ENCODE measurements at places on chromosomes 5 and 9.

DNA sequence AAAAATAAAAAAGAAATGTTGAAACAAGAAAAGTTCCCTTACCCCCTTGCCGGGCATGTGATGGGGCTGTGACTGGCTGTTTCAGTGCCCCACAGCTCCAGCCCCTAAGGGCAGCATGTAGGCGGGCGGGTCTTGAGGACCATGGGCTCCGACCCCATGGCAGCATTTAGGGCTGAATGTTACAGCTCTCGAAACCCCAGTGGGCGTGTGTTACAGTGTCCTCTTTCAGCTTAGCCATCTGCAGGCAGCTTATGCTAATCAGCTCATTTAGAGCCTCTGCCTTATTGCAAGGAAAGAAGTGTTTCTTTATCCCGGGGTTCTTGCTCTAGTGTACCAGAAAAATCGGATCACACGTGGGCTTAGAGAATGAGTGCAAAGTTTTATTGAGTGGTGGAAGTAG, 497.4 kb upstream of the CYLC2 start:
- DNase-seq = no peak

DNA sequence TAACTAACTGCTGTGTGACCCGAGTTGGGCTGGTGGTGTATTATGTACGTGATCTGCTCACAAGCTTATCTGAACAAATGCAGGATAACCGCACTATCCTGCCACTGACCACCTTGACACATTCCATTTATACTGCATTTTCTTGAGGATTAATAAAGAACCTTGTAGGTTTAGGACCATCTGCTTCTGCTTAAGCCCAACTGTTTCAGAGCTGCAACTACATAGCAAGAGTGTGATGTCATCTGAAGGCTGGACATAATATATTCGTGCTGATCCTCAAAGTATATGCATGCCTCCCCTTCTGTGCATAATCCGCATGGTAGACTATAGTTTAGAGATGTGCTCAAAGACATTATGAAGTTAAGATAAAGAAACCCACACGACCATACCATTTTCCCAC, 435.9 kb downstream of the BNC2 start:
- DNase-seq = peak; percentile 94

DNA sequence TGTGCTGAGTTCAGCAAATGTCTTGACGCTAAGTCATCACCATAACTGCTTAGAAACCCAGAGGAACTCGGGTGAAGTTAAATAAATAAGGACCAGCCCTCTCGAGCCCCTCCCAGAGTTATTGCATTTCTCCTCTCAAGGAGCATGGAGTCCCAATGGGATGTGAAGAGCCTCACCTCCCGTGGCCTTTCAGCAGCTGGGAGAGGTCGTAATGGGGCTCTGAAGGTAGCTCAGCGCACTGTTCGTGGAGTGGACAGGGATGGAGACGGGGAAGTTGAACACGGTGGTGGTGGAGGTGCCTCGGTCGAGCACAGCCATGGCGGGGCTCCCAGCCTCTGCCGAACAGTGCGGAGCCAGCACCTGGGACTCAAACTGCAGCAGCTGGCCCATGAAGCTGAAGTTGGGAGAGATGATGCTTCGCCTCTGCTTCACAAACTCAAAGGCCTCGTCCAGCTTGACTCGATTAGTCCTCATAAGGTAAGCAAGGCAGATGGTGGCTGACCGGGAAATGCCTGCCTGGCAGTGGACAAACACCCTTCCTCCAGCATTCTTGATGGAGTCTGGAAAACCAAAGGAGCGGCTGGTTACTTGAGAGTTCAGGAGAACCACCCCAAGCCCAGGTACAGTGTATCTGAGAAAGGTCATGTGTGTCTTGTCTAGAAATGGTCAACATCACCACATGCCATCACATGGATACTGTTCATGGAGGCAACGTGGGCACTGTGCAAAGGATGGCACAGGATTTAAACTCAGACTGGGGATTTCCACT, 2.2 kb downstream of the DUSP1 start:
- DNase-seq = peak; percentile 62

DNA sequence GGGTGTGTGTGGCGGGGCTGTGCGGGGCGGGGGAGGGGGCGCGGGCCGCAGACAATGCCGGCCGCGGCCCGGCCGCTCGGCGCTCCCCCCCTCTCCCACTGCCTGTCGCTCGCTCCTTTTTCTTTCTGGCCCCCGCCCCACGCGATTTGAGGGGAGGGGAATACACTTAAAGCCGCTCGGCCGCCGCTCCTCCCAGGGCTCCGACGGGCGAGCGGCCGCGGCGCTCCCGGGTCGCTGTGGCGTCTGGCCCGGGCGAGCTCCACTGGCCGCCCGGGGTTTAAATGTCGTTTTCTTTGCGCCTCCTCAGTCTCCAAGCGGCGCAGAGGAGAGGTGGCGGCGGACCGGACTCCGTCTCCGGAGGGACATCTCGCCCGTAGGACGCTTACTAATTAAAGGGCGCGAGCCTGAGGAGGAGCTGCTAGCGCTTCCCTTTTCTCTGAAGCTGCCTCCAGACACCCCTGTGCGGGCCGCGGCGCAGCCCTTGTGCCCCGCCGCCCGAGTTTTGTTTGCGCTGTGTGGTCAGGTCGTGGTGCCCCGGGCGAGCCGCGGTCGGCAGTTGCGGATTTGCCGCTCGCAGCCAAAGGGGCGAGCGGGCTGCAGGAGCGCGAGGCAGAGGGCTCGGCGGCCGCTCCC, 1.4 kb downstream of the ZSWIM6 start:
- no peak for DNase-seq

DNA sequence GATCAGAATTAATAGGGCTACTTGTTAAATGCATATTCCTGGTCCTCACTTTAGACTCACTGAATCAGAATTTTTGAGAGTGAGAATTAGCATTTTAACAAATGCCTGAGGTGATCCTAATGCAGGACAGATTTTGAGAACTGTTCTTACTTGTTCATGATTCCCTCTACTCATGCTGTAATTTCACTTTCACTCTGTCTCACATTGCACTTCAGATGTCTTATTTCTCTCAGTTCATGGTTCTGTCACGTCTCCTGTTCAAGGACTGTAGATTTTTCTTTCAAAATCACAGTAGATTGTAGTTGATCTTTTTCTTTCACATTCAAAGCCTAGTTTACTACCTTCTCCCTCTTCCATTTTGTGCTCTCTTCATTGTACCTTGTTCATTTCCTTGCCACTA, 54.3 kb downstream of the ADGRV1 start:
- no peak for DNase-seq

- DNase-seq = no peak
These were observed 31.2 kb upstream of the CDK5RAP2 start for GRCh38 chr9:120610975-120611689.

- DNase-seq = peak; percentile 70
These were observed 547.2 kb downstream of the LRRC70 start for GRCh38 chr5:63125862-63126261.

DNA sequence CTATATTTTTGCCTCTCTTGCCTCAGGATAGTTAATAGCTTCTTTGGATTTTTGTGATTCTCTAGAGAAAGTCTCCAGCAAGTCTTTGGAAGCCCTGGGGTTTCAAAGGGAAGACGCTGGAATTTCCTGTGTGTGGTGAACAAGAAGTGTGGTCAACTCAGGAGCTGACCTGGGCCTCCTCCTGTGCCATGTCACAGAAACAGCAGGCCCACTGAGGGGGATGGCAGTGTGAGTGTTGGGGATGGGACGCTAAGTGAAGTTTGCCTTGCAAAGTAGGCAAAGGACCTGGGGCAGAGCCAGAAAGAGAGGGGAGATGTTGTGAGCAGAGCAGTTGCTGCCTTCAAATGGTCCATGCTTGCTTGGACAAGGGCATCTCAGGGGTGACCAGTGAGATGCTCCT, 226.3 kb downstream of the DMRT2 start:
- DNase-seq = no peak

DNA sequence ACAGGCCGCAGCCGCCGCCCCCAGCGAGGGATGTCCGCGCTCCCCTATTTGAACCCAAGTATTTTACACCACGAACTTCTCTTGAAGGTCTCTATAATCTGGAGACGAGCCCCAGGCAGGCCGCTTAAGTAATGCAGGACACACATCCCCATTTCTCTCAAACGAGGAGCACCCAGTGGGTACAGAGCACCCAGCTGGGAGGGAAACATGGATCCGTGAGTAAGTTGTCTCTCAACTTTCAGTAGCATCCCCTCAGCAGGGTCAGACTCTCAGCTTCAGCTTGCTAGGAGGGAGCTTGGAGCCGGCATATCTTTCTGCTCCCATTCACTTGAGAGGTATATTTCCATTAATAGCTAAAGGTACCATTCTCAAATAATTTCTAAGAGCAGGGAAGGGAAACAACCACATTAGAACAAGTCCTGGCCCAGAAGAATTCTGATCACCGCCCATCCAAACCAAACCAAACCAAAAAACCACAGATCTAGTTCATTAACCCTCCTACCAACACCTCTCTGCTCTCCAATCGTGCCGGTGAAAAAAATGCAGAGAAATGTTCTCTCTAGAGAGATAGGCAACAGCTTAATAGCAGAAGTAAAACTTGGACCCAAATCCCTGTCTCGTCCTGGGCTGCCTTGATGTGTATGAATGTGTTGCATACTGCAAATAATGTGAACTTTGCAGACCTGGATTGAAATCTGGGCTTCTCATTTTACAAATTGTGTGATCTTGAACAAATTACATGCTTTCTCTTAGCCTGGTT, 910 bp downstream of the TDRD7 start:
- no peak for DNase-seq

GRCh38 chr5:55231029-55231918, 2.1 kb downstream of the CCNO start:
- no peak for DNase-seq

GRCh38 chr9:87792831-87793288, 66.9 kb downstream of the CTSL start:
- DNase-seq = peak; percentile 12

- no peak for DNase-seq
These were observed 96.8 kb upstream of the TAS2R1 start for GRCh38 chr5:9726931-9727330.

GRCh38 chr5:54309276-54309675, 1.1 kb downstream of the ARL15 start:
- no peak for DNase-seq

DNA sequence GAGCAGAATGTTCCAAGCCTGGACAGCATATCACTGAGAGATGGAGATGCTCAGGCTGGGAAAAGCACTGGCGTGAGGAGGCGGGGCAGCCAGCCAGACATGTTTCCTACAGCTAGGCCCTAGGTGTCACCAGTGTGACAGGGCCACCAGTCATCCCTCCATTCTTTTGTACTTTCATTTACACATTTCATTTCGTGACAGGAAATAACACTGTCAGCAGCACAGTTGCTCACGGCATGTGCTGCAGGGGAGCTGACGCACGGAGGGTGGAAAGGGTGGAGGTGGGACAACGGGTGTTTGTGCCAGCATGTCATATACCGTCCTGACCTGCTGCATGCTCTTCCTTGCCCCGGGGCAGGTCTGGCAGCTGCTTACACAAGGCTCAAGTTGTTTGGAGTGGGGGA, 14.8 kb upstream of the CEMIP2 start:
- no peak for DNase-seq

- peak; percentile 15 for DNase-seq
These were observed 25.8 kb downstream of the KLHL3 start for GRCh38 chr5:137710086-137710485.

- DNase-seq = no peak
These were observed 22.0 kb downstream of the HSD17B3 start for GRCh38 chr9:96279932-96280331.

- DNase-seq = peak; percentile 95
These were observed 524.5 kb upstream of the RGMB start for GRCh38 chr5:98248949-98249348.

GRCh38 chr9:127422133-127422782, 1.9 kb upstream of the ZNF79 start:
- no peak for DNase-seq

DNA sequence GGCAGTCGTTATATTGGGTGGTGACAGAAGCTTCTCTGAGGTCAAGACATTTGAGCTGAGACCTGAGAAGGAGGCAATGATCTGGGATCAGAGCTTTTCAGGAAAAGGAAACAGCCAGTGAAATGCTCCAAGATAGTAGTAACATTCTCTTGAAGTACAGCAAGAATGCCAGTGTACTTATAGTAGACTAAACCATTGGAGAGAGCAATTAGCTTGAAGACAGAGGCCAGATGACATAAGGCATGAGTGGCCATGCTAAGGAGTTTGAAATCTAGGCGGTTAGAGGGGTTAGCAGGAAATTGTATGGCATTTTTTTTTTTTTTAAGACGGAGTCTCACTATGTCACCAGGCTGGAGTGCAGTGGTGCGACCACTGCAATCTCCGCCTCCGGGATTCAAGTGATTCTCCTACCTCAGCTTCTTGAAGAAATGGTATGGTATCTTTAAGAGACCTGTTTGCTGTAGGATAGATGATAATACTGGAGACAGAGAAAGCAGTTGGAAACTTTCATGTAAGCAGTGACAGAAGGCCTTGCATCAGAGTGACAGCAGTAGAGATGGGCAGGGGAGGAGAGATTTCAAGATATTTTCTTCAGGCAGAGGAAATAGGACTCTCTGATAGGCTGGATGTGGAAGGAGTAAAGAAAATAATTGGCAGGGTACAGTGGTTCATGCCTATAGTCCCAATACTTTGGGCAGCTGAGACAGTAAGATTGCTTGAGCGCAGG, 482.2 kb upstream of the PAPPA start:
- peak; percentile 42 for DNase-seq

DNA sequence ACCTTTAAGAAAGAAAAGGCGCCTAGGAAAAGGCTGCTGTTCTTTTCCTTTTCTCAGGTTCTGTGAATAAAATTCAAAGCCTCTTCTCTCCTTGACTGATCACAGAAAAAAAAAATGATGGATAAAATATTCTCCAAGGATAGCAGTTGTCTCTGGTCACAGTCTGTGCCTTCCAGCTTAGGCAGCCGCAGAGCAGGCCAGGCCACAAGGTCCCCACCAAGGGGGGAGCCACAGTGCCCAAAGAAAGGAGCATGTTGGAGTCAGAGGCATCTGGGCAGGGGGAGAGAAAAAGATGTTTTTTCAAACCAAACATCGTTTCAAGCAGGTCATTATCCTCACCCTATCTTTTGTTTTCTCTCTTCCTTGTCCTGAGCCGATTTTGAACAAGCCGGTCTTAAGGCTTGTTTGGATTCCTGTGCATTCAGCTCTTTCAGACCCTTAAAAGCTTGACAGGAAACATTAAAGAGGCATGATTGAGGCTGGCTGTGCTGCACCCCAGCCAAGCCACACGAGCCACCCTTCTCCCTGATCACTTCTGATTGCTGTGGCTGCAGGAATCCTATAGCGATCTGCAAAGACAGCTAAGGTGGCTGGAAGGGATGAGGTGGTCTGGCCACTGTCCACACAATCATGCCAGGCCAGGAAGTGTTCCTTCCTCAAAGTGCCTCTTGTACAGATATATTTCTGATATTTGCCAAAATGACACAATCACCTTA, 284.6 kb upstream of the TLE4 start:
- peak; percentile 8 for DNase-seq

DNA sequence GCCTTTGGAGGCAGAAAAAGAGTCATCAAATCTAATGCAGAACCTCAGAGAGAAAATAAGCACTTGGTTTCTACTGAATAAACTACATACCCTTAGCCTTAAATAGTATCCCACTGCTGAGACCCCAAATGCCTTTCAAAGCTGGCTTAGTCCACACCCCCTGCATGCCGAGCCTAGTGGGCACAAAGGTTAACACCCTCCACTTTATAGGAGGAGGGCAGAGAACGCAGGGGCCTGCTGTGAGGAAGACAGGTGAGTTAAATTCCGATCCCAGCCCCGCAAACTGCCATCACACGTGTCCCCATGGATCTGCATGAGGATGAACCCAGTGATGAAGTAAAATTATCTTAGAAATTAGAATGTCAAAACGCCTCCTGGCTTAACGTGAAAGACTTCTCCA, 19.5 kb upstream of the HSD17B3 start:
- no peak for DNase-seq

- no peak for DNase-seq
These were observed 9.0 kb upstream of the MYORG start for GRCh38 chr9:34385561-34386230.
